ENCODE measurements at places on chromosomes 3 and 15.

DNA sequence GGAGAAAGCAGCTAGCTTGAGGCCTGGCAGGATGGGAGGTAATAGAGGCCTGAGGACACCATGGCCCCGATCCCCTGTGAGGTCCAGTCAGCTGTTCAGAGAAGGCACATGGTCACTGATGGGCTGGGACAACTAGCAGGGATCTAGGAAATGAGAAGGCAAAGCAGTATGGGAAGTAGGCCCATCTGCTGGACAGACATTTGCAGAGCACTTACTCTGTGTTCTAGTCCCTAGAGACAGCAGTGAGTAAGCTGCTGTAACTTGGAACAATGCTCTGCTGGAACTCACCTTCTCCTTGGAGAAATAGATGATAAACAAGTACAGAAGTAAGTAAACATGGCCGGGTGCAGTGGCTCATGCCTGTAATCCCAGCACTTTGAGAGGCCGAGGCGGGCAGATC is 7.1 kb downstream of the ECE2 start:
- DNase-seq = no peak

- no peak for DNase-seq
Observed at GRCh38 chr3:169295126-169295525, 368.4 kb downstream of the MECOM start.

GRCh38 chr3:52842424-52842823 is 7.6 kb upstream of the MUSTN1 start:
- no peak for DNase-seq

DNA sequence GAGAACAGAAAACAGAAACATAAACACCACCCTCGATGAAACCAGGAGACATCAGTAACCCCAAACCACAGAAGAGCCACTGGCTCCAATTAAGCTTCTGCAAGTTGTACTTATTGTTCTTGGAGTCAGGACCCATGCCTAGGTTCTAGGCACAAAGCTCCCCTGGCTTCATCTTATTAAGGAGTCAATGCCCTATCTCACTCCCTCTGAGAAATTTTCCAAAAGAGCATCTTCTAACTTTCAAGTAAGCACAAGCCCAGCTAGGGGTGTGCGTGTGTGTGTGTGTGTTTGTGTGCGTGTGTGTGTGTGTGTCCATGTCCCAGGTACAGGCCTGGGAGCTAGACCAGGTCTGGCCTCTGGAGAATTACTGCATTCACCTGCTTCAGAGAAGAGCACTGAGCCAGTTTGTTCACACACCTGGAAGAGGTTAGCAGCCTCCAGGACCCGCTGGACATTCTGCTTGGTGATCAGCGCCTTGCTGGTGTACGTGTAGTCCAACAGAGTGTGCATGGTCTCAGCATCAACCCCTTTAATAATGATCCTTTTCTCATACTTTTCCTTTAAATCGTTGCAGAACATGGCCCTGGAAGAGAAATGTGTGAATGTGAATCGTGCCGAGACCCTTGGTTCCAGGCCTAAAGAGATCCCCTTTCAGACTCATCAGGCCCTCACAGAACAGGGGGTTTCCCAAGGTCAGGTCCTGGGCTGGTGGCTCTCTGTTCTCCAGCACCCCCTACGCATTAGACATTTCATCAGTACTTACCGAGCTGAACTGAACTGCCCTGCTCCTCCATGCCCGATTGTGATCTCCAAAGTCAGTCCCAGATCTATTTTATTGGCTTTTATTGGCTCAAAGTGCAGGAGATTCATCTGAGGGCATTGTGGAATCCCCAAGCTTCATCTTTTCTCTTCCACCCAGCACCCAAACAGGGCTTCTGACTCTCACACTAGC is 27.8 kb downstream of the KLHL6 start:
- no peak for DNase-seq

GRCh38 chr15:63389902-63390670 is 8.4 kb upstream of the CA12 start:
- DNase-seq = no peak

DNA sequence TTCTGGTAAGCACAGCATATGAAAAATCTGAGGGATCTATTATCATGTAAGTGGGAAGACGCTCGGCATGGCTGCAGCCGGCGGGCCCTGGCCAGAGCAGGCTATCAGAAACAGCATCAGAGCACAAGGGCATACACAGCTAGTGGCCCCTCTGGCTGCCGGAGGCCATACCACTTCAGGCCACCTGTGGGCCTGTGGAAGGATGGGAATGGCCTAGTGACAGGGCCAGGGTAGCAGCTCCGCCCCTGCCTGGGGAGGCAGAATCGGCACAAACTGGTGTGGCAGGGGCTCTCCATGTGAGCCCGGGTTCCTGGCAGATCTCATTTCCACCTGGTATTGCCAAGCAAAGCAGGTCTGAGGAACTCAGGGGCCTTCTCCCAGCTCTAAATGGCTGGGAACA is 46.4 kb downstream of the SH3BP5 start:
- DNase-seq = no peak

GRCh38 chr3:5572168-5572567 is 384.7 kb downstream of the EDEM1 start:
- no peak for DNase-seq

- DNase-seq = no peak
Observed at GRCh38 chr3:100124201-100124761, 10.0 kb upstream of the FILIP1L start.

GRCh38 chr3:16504242-16504641 is 9.3 kb downstream of the RFTN1 start:
- DNase-seq = no peak

DNA sequence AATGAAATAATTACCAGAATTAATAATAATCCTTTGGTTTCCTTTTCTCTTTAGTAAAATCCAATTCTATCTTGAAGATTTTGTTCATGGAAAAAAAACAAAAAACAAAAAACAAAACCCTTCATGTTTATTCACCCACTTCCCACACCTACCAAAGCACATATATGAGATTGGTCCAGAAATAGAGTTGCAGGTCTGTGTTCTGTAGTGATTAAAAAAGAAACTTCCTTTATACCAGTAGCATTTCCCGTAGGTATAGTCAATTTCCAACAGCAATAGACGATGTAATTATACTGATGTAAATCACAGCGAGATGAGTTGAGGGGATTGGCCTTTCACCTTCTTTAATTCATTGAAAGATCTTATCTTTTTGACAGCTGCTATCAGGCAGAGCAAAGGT is 194.6 kb downstream of the SOX2 start:
- no peak for DNase-seq

DNA sequence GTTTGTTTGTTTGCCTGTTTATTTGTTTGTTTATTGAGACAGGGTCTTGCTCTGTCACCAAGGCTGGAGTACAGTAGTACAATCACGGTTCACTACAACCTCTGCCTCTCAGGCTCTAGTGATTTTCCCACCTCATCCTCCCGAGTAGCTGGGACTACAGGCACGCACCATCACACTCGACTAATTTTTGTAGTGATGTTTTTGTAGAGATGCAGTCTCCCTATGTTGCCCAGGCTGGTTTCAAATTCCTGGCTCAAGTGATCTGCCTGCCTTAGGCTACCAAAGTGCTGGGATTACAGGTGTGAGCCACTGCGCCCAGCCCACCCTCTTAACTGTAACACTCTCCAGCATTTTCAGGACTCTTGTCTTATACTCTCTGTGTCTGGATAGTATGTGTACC is 26.7 kb downstream of the PLD1 start:
- DNase-seq = no peak

GRCh38 chr3:193297421-193297820 is 56.4 kb downstream of the PLAAT1 start:
- no peak for DNase-seq

DNA sequence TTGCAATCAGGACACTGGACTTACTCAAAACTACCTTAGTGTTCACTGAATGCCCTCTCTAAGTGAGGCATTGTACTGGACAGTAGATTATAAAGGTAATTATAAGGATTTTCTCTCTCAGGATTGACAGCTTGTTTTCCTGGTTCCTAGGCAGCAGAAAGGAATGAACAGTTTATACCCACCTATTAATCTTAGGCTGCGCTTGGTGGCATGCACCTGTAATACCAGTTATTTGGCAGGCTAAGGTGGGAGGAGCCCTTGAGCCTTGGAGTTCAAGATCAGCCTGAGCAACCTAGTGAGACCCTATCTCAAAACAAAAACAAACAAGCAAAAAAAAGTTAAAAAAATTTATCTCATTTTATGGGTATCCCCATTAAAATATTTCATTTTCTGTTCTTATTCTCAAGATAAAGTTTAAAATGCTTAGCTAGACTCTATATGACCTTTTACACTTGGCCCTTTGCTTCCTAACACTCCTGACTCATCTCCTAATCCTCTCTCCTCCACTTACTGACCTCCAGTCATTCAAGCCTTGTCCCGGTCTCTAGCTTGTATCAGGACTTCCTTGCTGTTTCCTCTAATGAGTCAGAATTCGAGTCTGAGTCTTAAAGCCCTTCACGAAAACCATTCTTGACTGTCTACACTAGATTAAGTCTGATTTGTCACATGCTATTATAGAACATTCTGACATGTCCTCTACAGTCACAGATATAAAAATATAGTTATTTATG is 348.6 kb downstream of the NLGN1 start:
- DNase-seq = no peak

- no peak for DNase-seq
Observed at GRCh38 chr3:37240170-37240945, 66.0 kb upstream of the LRRFIP2 start.

DNA sequence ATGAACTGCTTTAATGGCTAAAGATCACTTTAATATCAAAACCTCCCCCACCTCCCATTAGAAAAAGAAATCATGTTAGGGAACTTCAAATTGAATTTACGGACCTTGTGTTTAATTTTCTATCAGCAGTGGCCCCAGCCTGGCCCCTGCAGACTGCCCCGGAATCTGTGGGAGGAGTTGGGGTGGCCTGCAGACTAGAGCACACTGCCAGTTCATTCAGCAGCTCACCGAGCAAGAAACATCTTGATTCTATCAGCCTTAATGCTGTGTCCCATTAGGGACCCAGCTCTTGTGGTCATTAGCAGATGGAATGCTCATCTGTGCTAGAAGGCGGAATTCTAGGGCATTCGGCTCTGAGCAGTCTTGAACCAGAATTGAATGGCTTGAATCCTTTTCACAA is 54.2 kb downstream of the FLNB start:
- DNase-seq = peak; percentile 63
